ENCODE measurements at places on chromosomes 11 and 22.

DNA sequence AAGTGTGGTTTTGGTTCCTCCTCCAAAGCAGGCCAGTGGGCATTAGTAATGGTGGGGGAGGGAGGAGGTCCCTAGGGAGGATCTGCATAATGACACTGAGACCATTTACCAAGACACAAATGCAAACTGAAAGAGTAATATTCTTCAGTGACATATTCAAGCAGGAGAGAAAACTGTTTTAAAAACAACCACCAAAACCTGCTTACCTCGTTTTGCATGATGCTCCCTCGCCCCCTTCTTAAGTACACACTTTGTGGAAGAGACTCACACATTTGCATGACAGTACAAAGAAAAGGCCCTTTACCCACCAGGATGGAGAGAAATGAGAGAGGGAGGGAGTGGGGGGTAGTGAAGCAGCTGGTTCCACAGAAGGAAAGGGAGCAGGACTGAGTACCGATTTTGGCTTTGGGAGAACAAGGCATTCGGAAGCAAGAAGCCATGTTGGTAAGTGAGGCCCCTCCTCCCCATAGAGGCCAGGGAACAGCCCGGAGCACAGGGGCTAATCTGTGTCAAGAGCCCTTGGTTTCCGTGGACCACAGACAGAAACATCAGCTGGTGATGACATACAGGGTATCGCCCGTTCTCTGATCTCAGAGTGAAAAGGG, 13.0 kb upstream of the OPCML start:
- no peak for DNase-seq

DNA sequence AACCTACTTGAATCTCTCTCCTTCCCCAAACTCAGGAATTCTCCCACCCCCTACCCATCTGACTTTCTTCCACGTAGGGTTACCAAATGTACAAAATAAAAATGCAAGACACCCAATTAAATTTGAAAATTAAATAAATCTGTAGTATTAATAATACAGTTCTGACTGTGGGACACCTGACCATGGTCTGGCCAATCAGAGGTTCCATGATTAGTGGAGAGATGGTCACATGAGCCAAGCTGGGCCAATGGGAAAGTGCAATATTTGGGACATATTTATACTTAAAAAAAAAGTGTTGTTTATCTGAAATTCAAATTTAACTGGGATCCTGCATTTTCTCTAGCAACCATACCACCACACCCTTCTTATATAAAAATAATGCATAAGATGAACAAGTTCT, 29.8 kb upstream of the ASPHD2 start:
- DNase-seq, result no peak

DNA sequence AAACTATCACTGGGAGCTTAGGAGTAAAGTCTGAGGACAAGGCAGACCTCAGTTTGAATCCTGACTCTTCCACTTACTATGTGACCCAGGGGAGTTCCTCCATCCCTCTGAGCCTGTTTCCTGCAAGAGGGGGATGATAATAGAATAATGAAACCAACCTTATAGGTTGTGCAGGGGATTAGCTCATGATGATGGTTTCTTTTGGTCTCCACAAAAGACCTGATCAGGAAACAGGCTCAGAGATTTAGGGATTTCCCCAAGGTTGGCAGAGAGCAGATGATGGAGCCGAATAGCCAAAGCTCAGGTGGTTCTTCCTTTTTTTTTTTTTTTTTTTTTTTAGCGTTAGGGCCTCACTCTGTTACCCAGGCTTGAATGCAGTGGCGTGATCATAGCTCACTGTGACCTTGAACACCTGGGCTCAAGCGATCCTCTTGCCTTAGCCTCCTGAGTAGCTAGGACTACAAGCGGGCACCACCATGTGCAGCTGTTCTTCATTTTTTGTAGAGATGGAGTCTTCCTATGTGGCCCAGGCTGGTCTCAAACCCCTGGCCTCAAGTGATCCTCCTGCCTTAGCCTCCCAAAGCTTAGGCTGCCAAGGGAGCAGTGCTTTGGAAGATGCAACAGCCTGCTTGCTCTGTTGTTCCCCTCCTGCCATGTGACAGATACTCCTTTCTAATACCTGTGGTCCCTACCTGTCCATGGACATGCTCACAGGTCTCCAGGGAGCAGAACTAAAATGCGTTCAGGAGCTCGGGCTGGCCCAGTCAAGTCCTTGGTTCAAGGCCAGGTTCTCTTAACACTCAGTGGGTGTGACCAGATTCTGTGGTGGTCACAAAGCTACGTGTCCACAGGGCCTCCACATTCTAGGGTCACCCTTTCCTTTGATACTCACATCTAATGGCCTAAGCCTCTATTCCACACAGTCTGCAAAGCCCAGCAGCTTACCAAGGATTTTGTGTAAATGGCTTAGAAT, 22.3 kb downstream of the PATZ1 start:
- DNase-seq, result no peak

DNA sequence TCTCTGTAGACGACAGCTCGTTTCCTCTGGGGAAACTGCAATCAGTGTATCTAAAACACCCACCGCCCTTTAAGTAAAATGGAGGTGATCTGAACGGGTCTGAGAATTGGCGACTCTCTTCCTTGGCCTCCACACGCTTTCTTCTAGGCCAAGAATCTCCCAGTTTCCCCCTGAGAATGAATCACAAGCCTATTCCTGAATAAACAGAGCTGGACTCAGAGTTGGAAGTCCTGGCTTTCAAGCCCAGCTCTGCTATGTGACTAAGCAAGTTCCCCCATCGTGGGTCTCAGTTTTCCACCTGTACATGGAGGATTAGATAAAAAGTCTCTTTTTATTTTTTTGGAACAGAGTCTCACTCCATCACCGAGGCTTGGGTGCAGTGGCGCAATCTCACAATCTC, 200.4 kb downstream of the MN1 start:
- DNase-seq, result no peak

DNA sequence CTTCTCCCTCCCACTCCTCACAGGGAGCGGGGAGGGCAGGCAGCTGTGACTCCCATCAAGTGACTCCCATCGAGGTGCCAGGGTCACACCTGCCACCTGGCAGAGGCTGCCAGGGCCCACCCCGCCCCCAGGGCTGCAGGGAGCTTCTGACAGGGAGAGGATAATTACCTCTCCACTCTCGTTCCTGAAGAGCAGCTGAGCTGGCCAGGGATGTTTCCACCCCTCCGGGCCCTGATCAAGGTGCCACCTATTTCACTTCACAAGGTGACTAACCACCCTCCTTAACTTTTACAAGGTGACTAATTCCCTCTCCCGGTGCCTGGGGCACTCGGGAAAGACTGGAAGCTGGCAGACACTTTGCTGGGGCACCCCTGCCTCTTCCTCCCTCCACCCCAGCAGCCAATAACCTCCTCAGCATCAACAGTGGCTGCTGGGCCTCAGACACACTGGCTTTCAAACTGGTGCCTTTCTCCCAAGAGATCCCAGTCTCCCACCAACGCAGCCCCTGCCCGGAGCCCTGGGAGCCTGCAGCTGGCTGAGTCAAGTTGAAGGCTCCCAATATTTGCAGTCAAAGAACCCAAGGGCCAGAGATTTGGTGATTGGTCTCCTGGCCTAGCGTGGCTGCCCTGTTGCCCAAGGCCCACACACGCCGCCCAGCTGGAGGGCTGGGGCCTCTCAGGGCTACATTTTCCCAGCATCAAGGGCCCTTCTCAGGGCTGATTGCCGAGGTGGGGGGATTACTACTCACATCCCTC, 22.0 kb upstream of the MYRF start:
- no peak for DNase-seq

DNA sequence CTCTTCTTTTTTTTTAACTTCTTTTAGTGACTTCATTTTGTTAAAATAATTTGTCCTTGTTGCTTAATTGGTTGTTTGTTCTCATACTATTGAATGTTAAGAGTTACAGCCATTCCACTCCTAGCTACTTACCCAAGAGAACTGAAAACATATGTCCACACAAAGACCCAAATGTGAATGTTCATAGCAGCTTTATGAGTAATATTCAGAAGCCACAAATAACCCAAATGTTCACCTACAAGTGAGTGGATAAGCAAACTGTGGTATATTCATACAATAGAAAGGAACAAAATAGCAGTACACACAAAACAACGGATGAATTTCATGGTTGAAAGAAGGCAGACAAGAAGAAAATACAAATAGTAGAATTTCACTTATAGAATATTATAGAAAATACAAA, 1.4 kb upstream of the OR4D11 start:
- DNase-seq, result no peak

GRCh38 chr11:117097389-117098268, 599 bp downstream of the SIK3 start:
- DNase-seq, result no peak

GRCh38 chr11:107999759-108000455, 8.8 kb upstream of the CUL5 start:
- peak; percentile 5 for DNase-seq

Measured in CD4-positive, alpha-beta T cell treated with Interferon gamma for 1 hour (primary cell).